Thyroid gland (tissue), 4 donors: ENCODE measurements at places on chromosomes 7 and 10. TPM values are rescaled to one million over a fixed set of nuclear protein-coding genes. Genes with fewer than 3 reads are reported as not detected.

- no peak for DNase-seq
Observed at GRCh38 chr7:21984042-21984441, 38.3 kb upstream of the CDCA7L start.

DNA sequence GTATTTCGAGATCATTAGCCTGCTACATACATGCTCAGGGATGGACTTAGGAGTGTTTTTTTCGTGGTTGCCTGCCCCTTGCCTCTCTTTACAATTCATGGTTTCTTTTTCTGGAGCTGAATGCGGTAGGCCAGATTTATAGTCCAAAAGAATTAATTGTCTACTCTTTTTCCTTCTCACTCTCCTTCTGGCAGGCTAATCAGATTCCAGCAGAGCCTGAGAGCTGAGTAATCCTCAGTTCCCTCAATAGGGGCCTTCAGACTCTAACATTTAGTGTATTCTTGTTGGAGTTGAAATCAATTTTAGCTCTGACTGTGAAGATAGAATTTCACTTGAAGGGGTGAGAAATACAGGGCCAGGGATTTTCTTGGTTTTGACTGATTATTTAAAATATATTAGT, 16.4 kb downstream of the SORCS3 start:
- DNase-seq = no peak

GRCh38 chr7:1893036-1893435, 223.0 kb downstream of the ELFN1 start:
- no peak for DNase-seq

DNA sequence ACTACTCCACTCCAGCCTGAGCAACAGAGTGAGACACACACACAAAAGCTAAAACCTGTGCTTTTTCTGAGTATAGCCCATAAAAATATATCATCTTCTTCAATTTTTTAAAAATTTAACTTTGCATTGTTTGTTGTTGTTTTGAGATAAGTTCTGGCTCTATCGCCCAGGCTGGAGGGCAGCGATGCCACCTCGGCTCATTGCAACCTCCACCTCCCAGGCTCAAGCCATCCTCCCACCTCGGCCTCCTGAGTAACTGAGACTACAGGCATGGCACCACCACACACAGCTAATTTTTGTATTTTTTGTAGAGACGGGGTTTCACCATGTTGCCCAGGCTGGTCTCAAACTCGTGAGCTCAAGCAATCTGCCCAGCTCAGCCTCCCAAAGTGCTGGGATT, 14.3 kb upstream of the TLX1 start:
- no peak for DNase-seq

- no peak for DNase-seq
Observed at GRCh38 chr7:152571068-152571467, 104.9 kb downstream of the XRCC2 start.

DNA sequence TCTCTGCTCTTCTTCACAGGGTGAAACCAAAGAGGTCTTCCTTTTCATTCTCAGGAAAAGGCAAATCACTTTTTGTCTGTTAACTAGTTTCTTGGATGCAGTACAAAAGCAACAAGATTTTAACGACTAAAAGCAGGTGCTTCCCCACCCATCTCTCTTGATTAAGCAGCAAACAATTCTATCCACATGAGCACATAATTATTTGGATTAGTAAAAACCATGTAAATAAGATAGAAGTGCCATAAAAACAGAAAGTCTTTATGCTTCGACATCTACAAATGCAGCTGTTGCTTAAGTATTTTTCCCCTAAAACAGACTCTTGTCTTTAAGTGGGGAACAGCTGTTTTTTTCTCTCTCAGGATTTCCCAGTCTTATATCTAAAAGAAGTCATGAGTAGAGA, 37.4 kb downstream of the USP54 start:
- no peak for DNase-seq

- DNase-seq = no peak
Observed at GRCh38 chr10:73244866-73245477, 2.1 kb downstream of the DNAJC9 start.

GRCh38 chr7:156609010-156609877, 31.3 kb upstream of the RNF32 start:
- no peak for DNase-seq

GRCh38 chr10:30683496-30683895, 53.9 kb upstream of the LYZL2 start:
- DNase-seq = no peak

GRCh38 chr7:142329062-142329790, 71.4 kb upstream of the PRSS58 start:
- DNase-seq = no peak

- DNase-seq = no peak
Observed at GRCh38 chr10:129258283-129258923, 208.6 kb upstream of the MGMT start.

GRCh38 chr7:47357361-47357760, 224.6 kb downstream of the TNS3 start:
- no peak for DNase-seq

GRCh38 chr7:98755138-98755898, 114.5 kb downstream of the TMEM130 start:
- no peak for DNase-seq

Gene VSTM4
- total RNA-seq = 109 TPM

Gene VWA2
- 0.22 TPM for total RNA-seq

Gene C7orf33
- total RNA-seq = not detected

Gene HOXA10
- 4.0 TPM for total RNA-seq

Gene PSMA2
- total RNA-seq = 71.2 TPM

Gene SLC18A2
- not detected for total RNA-seq

Gene NPC1L1
- total RNA-seq = not detected
